ENCODE measurements at places on chromosomes 2 and 18.

DNA sequence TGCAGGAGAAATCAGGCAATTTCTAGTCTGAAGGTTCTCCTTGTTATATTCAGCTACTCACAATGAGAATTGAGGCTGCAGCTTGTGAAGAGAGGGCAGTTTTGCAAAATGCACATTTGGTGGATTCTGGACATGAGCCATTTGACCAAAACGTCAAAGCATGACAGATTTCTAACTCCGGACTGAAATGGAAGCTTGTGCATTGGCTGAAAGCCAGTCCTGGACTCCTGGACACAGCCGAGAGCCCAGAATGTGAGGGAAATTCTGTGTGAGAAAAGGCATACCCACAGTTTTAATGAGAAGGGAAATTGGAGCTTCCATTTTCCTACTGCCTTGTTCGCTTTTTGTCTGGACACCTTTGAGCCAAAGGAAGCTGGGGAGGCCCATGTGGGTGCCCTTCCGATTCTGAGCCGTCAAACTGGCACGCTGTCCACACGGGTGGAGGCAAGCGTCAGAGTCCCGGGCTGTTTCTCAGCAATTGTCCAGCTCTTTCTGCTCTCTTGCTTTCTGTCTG, 23.7 kb upstream of the ROCK2 start:
- no peak for DNase-seq

DNA sequence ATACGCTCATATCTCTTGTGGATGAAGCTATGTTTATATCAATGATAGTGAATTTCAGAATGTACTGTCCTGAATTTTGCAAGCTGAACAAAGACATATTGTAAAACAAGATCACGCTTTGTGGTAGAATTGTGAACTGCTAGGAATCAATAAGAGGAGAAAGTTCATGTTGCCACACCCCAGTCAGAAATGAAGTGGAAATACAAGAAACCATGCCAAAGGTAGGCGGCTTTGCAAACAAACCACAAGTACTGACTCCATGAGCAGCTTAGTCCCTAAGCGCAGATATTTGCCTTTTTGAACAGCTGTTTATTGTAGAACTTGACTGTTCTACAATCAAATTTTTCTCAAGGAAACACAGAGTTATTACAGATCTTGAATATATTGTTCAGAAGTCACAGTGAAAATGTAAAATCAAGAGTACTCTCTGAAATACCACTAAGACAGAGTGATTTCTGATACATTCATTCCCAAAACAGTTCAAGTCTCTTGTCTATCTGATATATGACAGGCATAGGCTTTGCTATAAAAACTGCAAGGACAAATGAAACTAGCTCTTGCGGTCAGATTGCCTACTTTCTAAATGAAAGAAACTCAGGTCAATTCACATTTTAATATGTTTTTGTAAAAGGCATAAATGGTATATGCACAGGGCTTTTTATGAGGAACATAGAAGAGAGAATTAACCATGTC, 120.9 kb upstream of the CDH19 start:
- no peak for DNase-seq

DNA sequence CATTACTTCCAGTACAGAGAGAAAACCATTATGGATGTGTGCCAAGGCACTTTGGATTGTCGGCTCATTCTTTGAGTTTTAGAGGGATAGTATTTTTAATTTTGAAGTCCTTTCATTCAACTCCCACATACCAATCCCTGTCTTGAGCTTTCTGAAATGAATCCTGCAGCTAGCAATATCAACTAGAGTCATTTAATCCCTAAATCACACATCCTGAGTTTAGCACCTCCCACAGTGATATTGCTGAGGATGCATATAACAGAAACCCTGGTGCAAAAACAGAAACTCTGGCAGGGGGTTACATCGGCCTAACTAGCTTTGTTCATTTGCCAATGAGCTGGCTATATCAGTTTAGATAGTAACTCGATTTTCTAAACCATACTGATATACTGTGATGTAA, 427.3 kb downstream of the LRP1B start:
- DNase-seq = no peak

DNA sequence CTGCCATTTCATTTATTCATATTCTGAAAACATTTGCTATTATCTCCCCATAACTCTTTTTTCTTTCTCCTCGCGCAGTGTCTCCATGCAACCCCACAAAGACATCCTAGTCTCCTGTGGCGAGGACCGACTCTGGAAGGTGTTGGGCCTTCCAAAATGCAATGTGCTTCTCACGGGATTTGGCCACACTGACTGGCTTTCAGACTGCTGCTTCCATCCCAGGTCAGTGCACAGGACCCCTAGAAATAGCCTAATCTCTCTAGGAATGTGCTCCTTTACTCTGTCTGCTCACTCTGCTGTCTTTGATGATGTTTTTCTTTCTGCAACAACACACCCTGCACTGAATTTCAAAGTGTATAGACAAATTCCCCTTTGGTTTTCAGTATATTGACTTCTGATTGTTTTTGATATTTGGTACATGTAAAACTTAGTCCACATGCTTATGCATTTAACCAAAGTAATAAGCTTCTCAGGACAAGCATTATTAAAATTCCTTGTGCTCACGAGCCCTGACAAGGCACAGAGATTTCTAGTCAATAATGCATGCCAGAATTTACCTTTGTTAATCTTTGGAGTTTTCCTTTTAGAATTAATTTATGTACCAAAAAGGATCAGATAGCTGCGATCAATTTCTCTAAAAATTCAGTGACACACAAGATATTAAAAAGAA, 548.3 kb upstream of the VWC2L start:
- no peak for DNase-seq

- no peak for DNase-seq
Measured at GRCh38 chr2:22885245-22885644, 499.7 kb upstream of the KLHL29 start.

DNA sequence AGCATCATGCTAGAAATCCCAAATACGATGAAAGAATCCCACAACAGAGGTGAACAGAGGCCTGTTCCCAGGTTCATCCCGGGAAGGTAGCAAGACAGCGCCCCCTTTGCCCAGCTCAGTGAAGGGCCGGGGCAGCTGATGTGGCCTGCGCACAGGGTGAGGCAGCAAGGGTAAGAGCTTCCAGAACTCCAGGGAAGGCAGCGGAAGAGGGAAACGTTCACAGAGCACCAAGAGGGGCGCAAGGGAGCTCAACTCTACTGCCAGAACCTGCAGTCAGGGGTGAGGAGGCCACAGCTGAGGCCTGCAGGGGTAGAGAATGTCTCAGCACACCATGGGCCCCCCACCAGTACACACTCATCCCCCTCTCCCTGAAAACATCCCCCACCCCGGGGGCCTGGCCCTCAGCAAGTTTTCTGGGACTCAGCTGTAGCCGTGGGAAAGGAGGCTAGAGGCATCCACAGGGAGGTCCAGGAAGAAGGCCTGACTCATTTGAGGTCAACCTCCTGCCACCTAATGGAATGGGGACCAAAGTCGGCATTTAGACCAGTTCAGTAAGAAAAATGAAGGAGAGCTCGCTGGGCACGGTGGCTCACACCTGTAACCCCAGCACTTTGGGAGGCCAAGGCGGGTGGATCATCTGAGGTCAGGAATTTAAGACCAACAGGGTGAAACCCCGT, 95.6 kb upstream of the ASAP2 start:
- no peak for DNase-seq

DNA sequence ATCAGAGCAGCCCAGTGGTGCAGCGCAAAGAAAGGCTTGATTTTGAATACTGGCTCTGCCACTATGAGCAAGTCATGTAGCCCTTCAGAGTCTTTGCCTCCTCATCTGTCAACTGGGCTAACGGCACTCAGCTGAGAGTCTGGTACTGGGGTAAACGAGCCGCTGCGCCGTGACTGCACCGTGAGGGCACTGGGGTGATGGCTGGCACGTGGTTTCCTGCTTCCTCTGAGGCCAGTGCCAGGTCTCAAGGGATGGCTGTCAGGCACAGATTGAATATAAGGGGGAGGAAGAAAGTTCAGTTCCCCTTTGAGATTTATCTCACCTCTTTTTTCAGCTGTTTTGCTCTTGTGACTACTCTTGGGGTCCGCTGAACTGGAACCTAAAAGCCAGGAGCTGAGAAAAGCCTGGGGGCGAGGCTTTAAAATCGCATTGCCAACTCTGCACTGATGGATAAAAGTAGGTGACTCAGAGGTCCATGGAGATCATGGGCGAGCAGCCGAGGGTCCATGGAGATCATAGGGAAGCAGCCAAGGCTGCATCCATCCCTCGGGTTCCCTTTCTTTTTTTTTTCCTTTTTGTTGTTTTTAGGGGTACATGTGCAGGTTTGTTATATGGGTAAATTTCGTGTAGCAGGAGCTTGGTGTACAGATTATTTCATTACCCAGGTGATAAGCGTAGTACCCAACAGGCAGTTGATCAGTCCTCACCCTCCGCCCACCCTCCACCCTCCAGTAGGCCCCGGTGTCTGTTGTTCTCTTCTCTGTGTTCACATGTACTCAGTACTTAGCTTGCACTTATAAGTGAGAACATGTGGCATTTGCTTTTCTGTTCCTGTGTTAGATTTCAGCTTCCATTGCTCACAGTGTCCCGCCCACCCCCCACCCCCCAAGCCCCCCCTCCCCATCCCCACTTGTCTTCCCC, 114.3 kb downstream of the SPP2 start:
- peak; percentile 58 for DNase-seq

- no peak for DNase-seq
Measured at GRCh38 chr2:63788071-63788470, 53.6 kb upstream of the UGP2 start.

GRCh38 chr18:62558015-62558663, 35.3 kb downstream of the ZCCHC2 start:
- DNase-seq = no peak

- DNase-seq = no peak
Measured at GRCh38 chr2:151904807-151905206, 76.6 kb upstream of the ARL5A start.

DNA sequence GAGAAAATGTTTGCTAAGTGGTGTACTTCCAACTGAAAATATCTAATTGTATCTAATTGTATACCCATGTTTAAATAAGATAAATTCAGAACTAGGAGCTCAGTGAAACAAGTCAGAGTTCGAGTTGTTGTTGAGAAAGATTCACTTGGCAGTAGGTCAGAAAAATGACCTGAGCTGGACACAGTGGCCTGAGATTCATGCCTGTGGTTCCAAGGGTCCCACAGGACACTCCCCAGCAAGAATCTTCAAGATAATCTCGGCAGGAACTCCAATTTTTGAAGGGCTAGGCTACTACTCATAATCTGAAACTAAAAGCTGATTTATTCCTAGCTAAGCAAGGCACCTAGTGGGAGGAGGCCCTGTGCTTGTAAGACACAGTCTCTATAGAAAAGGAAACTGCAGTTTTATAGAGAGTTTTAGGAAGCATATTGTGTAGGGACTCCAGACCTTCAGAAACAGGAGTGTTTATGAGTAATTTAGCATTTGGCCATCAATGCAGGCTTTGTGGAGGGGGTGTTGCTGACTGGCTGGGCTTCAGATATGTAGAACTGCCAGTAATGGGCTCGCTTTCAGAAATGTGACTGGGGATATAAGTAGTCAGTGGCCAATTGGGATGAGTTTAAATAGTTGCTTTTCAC, 43.2 kb downstream of the SP140 start:
- no peak for DNase-seq

DNA sequence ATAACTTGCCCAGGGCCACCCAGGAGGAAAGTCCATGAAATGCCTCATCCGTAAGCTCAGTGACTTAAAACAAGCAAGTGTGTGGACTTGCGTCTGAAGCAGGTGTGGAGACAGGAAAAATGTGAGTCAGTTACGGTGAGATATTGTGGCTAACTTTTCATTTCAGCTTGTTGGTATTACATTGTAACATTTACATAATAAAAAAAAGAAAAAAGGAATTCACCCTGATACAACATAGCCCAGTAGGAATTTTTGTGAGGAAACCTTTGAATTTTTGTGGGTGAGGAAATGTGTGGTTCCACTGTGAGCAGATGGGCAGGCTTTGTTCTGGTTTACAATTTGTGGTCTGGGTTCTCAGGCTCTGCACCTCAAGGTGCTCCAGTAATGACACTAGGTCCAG, 33.7 kb upstream of the LYPD6B start:
- no peak for DNase-seq

- DNase-seq = no peak
Measured at GRCh38 chr18:51867767-51868166, 472.2 kb upstream of the DCC start.

GRCh38 chr2:17713291-17713690, 40.3 kb downstream of the SMC6 start:
- DNase-seq = no peak

DNA sequence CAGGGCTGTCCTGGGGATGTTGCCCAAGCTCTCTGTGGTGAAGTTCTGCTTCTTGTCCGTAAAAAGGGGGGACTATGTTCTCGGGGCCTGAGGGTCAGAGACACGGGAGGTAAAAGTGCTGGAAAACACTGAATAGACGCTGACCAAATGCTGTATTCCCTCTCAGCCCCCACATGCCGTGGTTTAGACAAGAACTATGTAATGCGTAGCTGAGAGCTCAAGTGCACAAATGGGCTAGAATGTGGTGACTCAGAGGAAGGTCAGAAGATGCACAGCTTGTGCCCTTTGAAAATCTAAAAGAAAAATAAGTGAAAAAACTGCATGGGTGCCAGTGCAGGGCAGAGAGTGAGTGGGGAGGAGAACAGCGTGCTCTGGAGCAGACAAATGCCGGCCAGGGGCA, 80.3 kb upstream of the MAP4K4 start:
- no peak for DNase-seq

Measured in activated CD8-positive, alpha-beta memory T cell treated with anti-CD3 and anti-CD28 coated beads, Interleukin-2, amount 50 U/mL, for 4 hours (primary cell).